ENCODE measurements at places on chromosomes 3 and 15.

- no peak for DNase-seq
Observed at GRCh38 chr3:53222183-53222901, 33.5 kb downstream of the TKT start.

DNA sequence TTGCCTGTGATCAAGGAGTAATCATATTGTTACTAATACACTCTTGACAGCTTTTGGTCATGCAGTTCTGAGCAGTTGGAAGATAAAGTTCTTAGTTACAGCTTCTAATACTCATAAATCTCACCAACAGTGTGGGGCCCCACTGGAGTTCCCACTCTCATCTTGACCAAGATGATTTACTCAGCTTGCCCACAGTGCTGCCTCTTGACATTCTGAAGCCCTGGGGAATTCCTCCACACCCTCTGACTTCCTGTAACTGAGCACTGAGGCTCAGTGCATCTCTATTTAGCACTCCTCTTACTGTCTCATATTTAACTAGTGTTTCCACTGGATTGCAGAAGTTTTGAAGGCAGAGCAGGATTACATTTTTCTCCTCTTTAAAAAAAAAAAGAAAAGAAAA is 1.9 kb upstream of the ARL6IP5 start:
- DNase-seq, result peak; percentile 77

GRCh38 chr15:74307827-74308811 is 59.3 kb downstream of the CYP11A1 start:
- DNase-seq, result peak; percentile 71

GRCh38 chr15:91445695-91446228 is 345.7 kb downstream of the SV2B start:
- DNase-seq, result no peak

- no peak for DNase-seq
Observed at GRCh38 chr15:64824929-64825430, 467 bp downstream of the PIF1 start.

GRCh38 chr15:88400591-88401250 is 66.5 kb downstream of the MRPL46 start:
- DNase-seq, result no peak

GRCh38 chr3:100277255-100277800 is 16.5 kb downstream of the TBC1D23 start:
- no peak for DNase-seq

DNA sequence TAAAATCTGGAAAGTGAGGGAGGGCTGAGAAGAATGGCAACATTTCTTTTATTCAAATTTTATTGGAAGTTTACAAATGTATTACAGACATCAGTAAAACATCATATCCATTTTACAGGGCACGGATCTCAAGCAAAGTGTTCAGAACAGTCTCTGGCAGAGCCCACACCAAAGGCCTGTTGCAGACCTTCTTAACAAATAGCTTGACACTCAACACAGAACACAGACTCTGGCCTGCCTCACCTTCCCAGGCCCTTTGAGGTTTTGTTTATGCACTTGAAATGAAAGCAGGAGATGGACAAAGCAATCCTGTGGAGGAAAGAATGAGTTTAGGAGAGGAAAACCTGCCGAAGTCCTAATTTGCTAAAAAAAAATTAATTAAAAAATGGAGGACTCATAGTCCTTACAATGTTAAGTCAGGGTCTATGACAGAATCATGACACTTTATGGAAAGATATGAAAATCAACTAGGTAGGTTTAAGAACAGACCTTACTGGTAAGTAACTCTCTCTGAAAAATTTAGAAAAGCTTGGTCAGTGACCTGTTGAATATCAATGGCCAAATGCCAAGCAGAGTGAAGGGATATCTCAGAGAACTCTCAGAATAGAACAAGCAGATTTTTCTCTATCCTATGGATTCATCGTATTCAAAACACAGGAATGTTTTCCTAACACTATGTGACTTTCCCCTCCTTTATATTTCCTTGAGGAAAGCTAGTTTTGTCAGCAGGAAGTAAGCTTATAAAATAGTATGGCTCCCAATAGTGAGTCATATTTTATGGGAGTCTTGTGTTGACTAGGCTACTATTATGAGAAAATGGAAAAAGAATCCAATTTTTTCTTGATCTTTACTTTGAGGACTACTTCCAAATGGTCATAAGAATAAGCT is 70.8 kb upstream of the PSMD6 start:
- peak; percentile 48 for DNase-seq

DNA sequence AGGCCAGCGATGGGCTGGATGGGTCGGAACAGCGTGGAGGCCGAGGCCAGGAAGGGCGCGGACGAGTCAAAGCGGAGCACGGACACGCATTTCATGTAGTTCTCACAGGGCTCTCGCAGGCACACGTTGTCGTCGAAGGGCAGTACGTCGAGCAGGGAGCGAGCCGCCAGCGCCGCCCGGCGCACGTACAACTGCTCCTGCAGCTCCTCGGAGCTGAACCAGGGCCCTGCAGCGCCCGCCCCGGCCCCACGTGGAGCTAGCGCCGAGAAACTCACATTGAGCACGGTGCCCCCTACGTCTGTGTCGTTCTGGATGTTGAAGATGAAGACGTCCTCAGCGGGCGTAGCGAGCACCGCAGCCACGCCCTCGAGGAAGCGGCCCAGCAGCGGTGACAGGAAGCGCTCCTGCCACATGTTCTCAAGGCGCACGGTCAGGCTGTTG is 5.8 kb downstream of the CELSR3 start:
- no peak for DNase-seq

- no peak for DNase-seq
Observed at GRCh38 chr3:30539206-30539605, 67.2 kb upstream of the TGFBR2 start.

DNA sequence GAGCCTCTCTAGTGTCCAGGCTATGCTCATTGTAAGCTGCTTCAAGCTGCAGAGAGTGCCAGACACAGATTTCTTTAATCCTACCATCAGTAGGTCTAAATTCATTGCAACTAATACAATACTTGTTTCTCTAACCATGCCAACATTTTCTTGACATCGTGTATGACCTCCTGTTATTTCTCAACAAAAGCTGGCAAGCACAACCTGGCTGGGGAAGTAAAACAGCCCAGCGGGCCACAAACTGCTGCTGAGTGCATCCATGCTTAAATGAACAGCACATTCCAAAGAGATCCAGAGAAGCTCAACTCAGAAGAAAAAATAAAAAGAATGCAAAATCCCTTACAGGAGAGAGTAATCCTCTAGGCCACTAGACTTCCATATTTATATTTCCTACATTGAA is 36.5 kb downstream of the GMNC start:
- DNase-seq, result no peak

DNA sequence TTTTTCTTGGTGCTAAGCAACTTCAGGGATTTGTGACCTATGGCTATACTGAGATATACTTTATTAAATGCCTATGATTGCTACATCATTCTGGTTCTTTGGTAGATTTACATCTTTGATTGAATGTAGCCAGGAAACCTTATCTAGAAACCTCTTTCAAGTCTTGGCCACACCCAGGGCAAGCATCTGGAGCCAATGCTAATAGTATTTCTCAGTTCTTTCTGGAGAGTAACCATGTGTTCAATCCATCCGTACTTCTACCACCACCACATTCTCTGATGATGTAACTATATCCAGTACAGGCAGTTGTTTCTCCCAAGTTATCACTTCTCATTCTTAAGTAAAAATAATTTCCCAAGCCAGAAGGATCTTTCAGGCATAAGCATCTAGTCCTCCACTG is 69.0 kb downstream of the NME9 start:
- no peak for DNase-seq

GRCh38 chr3:11514191-11514821 is 129.4 kb downstream of the VGLL4 start:
- peak; percentile 90 for DNase-seq

- DNase-seq, result no peak
Observed at GRCh38 chr3:183822631-183823030, 2.7 kb downstream of the MAP6D1 start.

GRCh38 chr3:72282918-72283317 is 498.0 kb upstream of the PROK2 start:
- no peak for DNase-seq

- DNase-seq, result peak; percentile 59
Observed at GRCh38 chr3:67640023-67640660, 14.3 kb downstream of the SUCLG2 start.

DNA sequence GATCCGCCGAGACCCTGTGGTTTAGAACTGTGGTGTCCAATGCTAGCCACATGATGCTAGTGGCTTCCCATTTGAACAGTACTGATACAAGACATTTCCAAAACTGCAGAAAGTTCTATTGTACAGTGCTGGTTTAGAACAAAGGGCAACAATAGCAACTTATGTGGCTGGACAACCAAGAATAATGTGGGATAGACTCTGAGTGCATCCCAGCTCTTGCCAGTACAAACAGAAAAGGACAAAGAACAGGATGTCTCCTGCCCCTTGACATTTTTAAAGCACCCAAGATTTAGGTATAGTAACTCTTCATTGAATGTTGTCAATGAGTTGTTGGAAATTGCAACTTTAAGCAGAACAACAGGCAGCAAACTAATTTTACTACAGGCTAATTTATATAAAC is 107.3 kb downstream of the ZNF385D start:
- DNase-seq, result no peak

- peak; percentile 80 for DNase-seq
Observed at GRCh38 chr3:52532517-52532837, 1.2 kb downstream of the NT5DC2 start.

DNA sequence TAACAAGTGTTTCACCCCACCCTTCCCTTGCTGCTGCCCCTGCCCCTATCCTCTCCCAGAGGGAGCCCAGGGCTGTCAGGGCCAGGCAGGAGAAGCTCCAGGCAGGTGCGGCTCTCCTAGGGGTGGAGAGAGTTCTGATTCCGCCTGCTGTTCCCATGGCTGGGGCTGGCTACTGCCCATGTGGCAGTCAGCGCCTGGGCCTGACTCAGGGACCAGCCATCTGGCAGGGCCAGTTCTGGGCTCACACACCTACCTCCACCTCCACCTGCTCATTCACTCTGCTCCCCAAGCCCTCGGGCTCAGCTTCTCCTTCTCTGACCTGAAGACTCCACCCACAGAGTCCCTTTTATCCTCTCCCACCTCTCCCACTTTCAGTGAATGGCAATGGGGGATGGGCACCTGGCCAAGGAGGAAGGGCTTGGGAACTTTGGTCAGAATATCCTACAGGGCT is 23.4 kb downstream of the AMOTL2 start:
- no peak for DNase-seq

DNA sequence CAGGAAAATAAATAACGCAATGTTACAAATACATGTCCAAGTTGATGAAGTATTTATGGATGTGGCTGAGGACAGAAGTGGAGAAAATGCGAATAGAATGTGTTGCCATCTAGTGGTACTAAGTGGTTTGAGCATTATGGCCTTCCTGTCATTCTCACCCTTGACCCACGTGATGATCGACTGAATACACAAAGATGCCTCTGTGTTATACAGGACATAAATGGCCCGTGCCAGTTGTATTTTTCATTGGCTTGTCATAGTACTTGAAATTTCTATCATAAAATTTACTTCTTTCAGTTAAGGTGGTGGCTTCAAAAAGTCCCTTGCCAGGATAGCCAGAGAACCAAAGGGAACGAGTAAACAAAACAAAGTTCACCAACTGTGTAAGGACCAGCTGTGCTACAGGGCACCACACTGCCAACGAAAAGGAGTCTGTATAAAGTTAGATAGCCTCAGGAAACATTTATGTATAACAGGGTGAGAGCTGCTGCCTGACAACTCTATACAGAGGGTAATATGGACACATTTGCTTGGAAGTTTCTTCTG is 103.7 kb downstream of the MYH15 start:
- peak; percentile 82 for DNase-seq

- DNase-seq, result peak; percentile 45
Observed at GRCh38 chr3:172709774-172710663, 848 bp downstream of the NCEH1 start.

DNA sequence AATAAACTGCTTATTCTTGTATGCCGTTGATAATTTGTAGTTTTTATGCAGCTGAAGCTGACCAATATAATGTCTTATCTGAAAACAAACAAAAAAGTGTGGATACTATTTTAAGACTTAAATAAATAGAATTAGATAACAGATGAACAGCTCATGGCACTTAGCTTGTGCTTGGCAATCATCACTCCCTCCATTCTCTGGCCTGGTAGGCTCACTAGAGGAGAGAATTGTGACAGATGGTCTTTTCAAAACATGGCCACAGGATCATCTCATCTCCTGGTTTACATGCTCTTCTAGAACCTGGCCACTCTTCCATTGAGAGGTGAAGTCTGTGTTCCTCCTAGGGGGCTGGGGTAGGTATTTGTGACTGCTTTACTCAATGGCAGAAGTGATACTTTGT is 58.4 kb upstream of the RBP1 start:
- no peak for DNase-seq

DNA sequence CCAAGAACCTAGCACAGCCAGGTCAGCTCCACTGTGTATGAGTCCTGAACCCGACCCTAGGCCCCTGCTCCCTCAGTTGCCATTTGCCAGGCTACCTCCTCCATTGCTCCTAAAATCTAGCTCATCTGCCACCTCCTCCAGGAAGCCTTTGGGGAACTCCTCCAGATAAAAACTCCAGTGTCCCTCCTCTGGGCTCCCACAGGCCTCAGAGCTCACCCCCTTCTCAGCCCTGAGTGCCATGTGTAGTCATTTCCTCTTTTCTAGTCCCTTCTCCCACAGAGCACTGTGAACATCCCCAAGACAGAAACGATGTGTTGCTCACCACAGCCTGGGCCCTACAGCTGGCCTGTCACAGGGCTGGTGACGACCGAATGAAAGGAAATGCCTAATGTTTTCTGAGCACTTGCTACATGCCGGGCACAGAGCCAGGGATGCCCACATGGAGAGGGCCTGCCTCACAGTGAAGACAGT is 61.0 kb downstream of the IQSEC1 start:
- DNase-seq, result peak; percentile 34

GRCh38 chr15:51038162-51038973 is 56.3 kb downstream of the TNFAIP8L3 start:
- no peak for DNase-seq

Measured in ELR (cell line).